ENCODE measurements at places on chromosomes 16 and 17. TPM values are rescaled to one million over a fixed set of nuclear protein-coding genes. Genes with fewer than 3 reads are reported as not detected.

GRCh38 chr17:30000001-30000754 lies 58.7 kb downstream of the EFCAB5 start:
- H3K36me3 ChIP-seq, result no peaks in the 10 kb centered on the region
- no peaks in the 10 kb centered on the region for H3K27me3 ChIP-seq
- H3K27ac ChIP-seq, result no peak overlapping the region
- H3K4me1 ChIP-seq, result no peaks in the 10 kb centered on the region
- no peak for DNase-seq

GRCh38 chr16:49150341-49150740 lies 131.3 kb downstream of the CBLN1 start:
- no peak for DNase-seq
- no peak overlapping the region for H3K27ac ChIP-seq
- H3K36me3 ChIP-seq, result no peaks in the 10 kb centered on the region
- H3K4me1 ChIP-seq, result no peaks in the 10 kb centered on the region
- no peak overlapping the region for H3K4me3 ChIP-seq

DNA sequence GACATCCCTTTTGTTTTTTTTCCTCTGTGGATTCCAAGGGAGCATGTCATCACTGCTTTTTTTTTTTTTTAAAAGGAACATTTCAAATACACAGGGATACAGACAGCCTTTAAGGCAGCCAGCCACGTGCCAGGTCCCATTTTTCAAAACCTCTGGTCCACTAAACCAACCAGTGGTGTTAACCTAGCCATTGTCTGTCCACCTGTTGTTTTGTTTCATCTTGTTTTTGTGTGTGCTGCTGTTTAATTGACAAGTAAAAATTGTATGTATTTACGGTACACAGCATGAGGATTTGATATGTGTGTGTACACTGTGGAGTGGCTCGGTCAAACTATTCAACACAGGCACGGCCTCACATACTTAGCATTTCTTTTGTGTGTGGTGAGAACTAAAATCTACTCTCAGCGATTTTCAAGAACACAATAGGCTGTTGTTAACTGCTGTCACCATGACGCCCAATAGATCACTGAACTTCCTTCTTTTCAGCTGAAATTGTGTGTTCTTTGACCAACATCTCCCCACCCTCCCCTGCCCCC lies 19.2 kb downstream of the TMEM114 start:
- H3K4me1 ChIP-seq, result no peaks in the 10 kb centered on the region
- H3K36me3 ChIP-seq, result no peaks in the 10 kb centered on the region
- H3K27me3 ChIP-seq, result no peaks in the 10 kb centered on the region
- no peak overlapping the region for H3K4me3 ChIP-seq
- DNase-seq, result no peak

DNA sequence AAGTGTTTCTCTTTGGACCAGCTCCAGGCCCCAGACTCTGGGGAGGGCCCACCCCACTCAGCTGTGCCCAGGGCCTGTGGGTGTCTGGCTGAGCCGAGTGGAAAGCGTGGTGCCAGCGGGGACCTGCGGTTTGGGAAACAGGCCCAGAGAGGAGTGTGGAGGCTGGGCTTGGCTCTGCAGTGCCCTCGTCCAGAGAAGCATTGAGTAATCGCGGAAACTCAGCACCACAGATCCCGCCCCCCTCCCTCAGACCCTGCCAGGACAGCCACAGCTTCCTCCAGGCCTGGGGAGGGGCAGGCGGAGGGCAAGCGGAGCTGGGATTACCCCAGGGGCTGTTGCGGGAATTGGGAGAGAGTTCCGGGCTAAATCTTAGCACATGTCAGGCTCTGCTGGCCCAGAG lies 14.6 kb upstream of the PITPNA start:
- DNase-seq, result peak; percentile 88
- peaks cover 43% of the 10 kb centered on the region for H3K4me1 ChIP-seq
- no peaks in the 10 kb centered on the region for H3K36me3 ChIP-seq
- no peak overlapping the region for H3K4me3 ChIP-seq

- no peak within 1 kb of the TSS for H3K27ac ChIP-seq
- no peaks in the 10 kb centered on the region for H3K27me3 ChIP-seq
Measured at GRCh38 chr17:58328195-58329034, at the start of gene TSPOAP1. Gene TSPOAP1, minus strand, starts transcription at chr17:58328795. Its CDS starts 875 bp downstream, at chr17:58327920.

FOXJ1 gene
- 5.7 TPM for polyA plus RNA-seq

GRCh38 chr17:16906680-16907079 lies 65.2 kb downstream of the TNFRSF13B start:
- no peaks in the 10 kb centered on the region for H3K36me3 ChIP-seq
- DNase-seq, result no peak

GRCh38 chr17:76635039-76635438 lies 8.5 kb downstream of the ST6GALNAC1 start:
- H3K4me1 ChIP-seq, result no peaks in the 10 kb centered on the region
- no peak overlapping the region for H3K4me3 ChIP-seq
- no peaks in the 10 kb centered on the region for H3K27me3 ChIP-seq
- H3K27ac ChIP-seq, result no peak overlapping the region
- H3K36me3 ChIP-seq, result no peaks in the 10 kb centered on the region
- DNase-seq, result no peak

- H3K36me3 ChIP-seq, result peaks cover 8% of the 10 kb centered on the region
- H3K4me1 ChIP-seq, result no peaks in the 10 kb centered on the region
- no peak for DNase-seq
- H3K4me3 ChIP-seq, result no peak overlapping the region
- H3K27ac ChIP-seq, result no peak overlapping the region
Measured at GRCh38 chr17:660453-660852, 54.2 kb downstream of the VPS53 start.

GRCh38 chr16:89775223-89775622 lies 41.2 kb downstream of the FANCA start:
- no peak overlapping the region for H3K4me3 ChIP-seq
- H3K27me3 ChIP-seq, result no peaks in the 10 kb centered on the region
- H3K36me3 ChIP-seq, result no peaks in the 10 kb centered on the region
- no peaks in the 10 kb centered on the region for H3K4me1 ChIP-seq
- H3K27ac ChIP-seq, result no peak overlapping the region

All from pancreas (tissue), 10 donors.